ENCODE measurements at places on chromosomes 7 and 10.

DNA sequence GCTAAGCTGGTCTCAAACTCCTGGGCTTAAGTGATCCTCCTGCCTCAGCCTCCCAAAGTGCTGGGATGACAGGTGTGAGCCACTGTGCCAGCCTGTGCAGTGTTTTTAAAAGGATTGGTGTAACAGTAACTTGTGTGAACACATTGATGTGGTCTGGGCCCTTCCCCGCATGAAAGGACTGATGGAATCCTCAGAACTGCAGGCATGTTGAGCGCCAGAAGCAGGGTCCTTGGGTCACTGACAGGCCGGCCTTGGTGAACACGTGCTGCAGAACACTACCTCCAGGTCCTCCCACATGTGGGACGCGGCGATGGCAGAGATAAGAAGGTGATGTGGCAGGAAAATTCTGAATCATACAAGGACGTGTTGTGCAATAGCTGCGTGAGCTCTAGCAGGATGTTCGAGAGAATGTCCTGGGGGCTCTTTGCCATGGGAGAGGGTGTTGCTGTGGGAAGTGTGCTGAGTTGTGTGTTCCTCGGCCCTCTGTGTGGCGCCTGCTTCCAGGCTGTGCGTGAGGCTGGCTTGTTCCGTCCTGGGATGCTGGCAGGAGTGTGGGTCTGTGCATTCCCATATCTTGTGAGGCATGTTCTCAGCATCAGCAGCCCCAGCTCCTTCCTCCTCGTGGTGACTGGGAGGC is 68.2 kb downstream of the DNAJB6 start:
- DNase-seq: no peak

DNA sequence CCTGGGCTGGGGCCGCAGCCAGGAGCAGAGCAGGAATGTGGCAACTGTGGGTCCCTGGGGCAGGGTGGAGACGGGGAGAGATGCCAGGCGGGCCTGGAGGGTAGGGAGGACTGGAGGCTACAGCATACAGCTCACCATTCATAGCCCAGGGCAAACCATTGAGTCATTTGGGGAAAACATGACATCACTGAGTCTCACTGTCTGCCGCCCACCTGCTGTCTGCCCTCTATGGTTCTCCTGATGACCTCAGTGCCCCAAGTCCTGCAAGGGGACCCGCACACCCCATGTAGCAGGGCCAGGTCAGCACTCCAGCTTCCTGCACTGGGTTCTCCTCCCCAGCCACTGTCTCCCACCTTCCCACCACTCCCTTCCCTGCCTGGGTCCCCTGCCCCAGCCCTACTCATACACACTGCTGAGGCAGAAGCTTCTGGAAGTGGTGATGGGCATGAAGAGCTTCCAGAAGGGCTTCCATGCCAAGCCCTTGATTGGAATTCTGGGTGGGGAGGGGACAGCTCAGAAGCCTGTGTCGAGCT is 10.4 kb downstream of the CHST3 start:
- no peak for DNase-seq

- DNase-seq: no peak
Observed at GRCh38 chr10:121516093-121516865, 82.0 kb downstream of the FGFR2 start.

DNA sequence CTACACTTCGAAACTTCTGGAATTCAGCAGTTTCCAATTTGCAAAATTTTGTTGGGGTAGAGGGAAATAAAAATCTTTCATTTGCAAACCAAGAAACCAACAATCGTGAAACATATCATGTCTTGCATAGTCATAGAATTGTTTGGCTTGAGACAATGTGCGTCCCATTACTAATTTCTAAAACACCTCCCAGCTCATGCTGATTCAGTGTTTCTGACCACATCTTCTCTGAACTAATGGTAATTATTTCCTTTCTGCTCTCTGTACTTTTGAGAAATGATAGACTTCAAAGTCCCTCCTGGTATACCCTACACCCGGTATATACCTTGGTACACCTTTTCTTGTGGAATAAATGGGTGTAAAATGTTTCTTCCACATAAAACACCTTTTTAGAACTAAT is 41.8 kb upstream of the TSPAN13 start:
- DNase-seq: no peak

DNA sequence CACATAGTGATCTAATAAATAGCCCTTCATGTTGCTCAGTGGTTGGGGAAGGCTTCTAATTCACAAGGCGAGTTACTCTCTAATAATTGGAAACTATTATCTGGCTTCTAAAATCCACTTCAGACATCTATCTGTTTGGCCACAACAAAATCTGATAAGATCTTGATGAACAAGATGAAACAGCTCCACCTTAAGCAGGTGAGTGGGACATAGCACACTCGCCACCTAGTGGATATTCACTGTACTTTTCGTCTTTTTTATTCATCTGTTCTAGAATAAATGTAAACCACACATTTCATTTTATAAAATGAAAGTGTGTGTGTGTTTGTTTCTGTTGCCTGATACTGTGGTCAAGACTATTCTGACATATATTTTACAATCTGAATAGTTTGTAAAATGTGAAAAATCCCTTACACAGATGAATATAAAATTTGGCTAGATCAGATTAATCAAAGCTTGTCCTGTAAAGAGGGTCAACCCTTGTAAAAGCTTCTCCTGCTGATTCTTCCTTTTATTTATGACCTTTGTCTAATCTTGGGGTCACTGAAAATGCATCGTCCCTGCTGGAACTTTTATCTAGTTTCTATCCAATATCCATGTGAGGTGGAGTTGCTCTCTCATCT is 26.5 kb upstream of the CNTNAP2 start:
- peak; percentile 6 for DNase-seq

DNA sequence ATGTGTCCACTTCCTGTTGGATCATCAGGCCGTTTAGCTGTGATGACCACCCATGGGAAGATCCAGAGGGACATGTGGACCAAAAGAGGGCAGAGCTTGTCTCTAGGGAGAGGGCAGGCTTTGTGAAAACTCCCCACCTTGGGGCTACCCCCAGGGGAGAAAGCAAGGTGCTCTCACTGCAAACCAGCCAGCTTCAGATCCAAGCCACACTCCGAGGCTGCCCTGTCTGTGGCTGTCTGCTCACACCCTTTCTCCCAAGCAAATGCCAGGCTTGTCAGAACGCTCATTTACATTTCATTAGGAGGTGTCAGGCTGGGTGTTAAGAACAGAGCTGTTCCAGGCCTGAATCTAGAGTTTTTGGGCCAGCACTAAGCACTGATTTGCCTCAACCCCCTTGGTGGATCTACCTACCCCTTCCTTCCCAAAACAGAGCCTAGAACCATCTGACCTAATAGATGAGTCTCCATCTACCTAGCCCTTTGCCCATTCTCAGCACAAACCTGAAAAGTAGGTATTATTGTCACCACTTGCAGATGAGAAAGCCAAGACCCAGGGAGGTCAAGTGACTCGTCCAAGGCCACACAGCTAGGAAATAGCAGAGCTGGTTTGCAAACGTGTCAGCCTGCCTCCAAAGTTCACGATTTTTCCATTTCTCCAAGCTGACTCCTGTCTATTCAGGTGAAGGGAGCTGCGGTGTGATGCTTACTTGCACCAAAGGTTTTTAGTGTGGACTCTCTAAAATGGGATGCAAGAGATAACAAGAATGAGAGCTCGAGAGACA is 130.9 kb downstream of the EMX2 start:
- DNase-seq: no peak

- peak; percentile 8 for DNase-seq
Observed at GRCh38 chr10:38094927-38095574, 914 bp downstream of the ZNF37A start.

DNA sequence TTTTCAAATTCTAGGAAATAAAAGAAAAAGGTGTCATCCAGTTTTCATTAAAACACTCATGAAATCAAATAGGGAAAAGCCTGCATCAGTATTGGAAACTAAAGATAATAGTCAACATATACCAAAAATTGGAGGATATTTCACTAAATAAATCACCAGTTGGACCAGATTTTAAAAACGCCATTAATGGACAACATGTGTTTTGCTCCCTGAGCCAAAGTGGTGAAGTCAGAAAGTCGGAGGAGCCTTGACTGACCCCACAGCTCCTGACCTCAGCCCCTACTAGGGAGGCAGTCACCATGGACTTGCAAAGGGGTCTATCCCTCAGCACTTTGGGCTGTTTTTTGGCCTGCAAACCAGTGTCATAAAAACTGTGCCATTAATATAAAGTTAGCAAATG is 98.3 kb upstream of the SEC61G start:
- DNase-seq: no peak

DNA sequence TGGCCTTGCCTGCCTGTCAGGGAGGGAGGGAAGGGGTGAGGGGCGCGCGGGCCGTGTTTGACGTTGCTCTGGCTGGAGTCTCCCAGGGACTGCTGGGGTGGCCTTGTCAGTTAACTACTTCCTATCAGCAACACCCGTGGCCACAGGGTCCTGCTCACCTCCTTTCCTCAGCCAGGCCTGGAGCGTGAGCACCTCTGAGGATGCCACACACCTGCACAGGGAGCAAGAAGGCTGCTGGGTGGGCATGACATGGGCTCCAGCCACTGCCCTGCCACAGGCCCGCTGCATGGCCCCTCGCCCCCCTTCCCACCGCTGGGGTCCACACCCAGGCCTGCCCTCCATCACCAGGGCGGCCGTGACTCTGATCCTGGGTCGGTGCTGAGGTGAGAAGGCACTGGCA is 212.4 kb downstream of the ELFN1 start:
- no peak for DNase-seq

GRCh38 chr7:107977048-107977447 is 25.9 kb downstream of the LAMB1 start:
- DNase-seq: no peak

DNA sequence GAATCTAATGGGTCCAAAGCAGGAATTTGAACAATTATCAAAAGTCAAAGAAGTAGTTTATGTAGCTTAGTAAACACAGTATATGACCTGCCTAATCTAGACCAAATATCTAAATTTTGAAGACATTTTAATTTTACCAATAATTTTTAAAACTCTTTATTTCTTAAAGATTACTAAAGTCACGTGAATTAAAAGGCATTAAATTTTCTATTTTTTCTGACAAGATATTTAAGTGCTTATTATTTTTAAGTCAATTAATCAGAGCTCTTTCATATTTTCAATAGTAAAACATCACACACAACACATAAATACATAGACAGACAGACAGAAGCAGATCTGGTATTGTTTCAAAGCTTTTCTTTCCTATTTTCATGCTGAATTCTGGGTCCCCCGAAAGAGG is 89.5 kb downstream of the ZNF467 start:
- DNase-seq: no peak

DNA sequence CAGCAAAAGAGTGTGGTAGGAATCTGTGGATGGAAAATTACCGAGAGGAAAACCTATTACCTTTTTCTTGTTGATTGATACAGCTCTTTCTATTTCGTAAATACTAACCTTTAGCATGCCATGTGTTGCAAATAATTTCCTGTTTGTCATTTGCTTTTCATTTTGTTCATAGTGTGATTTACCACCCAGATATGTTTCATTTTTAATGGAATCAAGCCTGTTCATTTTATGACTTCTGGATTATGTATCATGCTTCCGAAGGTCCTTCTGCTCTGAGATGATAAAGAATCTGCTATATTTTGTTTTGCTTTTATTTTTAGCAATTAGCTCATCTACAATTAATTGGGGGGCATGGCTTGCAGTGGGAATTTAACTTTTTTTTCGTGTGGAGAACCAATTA is 46.5 kb downstream of the INPP5F start:
- DNase-seq: no peak

DNA sequence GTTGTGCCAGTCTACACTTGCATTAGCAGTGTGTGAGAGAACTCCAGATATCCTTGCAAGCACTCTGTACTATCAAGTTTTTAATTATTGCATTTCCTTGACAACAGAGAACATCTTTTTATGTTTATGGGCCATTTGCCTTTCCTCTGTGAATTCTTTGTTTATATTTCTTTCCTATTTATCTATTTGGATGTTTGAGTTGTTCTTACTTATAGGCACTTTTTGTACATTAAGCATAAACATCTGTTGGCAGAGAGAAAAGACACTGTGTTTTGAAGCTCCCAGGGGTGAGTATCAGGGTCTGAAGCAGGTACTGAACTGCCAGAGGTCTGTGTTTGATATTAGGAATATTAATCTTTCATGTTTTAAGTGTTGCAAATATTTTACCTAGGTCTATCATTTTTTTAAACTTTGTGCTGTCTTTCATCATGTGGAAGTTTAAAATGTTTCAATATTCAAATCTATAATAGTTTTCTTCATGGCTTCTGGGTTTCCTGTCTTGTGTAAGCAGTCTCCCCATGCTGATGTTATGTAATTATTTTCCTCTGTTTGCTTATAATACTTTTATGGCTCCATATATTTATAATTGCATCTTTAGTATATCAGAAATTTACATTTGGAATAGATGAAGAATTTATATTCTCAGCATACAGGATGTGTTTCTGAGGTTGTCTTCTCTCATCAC is 17.7 kb upstream of the PDCD4 start:
- no peak for DNase-seq

All from putamen (tissue), 1 donor.